ENCODE measurements at places on chromosomes 1 and 21.

DNA sequence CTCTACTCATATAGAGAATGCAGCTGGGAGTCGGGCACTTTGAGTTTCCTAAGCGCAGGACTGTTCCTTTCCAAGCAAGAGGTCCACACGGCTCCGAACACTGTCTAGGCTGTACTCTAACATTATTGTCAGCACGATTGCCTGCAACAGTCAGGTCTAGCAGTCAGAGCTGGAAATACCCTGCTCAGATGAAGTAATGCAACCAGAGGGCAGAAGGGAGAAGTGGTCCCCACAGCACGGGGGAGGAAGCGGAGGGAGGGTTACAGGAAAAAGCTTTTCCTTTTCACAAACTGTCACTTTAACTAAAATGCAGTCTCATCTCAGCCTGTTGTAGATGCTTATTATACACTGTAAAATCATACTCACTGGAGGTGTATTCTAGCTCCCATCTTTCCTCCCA lies 98.9 kb upstream of the SLC44A3 start:
- no peak for DNase-seq

DNA sequence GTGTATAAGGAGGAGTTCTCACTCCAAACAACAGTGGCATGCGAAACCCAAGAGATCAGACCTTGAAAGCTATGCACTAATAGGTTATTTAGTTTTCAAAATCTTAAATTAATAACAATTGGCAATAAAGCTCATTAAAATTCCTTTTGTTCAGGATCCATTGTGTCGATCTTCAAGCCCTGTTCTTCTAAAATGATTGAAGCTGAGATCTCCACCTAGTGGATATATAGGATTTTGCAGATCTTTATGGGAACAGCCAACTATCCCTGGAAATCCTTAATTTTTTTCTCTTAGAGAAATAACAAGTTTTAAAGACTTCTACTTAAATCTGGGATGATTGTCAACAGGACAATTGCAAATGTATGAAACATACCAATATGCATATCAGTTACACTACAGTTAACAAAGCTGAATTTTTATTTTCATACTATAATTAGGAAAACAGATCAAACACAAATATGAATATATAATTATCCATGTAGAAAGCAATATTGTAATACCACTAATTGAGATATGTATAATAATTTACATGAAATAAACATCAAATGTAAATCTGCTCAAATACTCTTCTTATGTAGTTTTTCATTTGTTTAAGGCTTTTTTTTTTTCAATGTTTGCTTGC lies 43.3 kb downstream of the LRRC53 start:
- no peak for DNase-seq

GRCh38 chr1:170993717-170994116 lies 58.4 kb downstream of the MROH9 start:
- no peak for DNase-seq

DNA sequence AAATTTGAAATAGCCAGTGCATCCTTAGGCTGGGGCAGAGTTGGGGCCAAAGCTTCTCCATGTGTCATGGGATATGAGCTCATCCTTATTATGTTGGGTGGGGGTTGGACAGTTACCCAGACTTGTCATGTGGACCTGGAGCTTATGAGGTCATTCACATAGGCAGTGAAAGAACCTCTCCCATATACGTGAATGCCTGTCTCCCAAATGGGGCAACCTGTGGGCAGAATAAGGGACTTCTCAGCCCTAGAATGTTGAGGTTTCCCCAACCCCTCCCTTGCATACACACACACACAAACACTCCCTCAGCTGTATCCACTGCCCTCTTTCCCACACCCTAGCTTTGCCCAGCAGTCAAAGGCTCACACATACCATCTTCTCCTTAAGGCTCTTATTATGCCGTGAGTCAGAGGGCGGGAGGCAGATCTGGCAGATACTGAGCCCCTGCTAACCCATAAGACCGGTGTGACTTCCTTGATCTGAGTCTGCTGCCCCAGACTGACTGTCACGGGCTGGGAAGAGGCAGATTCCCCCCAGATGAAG lies 2.3 kb upstream of the IVL start:
- DNase-seq: no peak

DNA sequence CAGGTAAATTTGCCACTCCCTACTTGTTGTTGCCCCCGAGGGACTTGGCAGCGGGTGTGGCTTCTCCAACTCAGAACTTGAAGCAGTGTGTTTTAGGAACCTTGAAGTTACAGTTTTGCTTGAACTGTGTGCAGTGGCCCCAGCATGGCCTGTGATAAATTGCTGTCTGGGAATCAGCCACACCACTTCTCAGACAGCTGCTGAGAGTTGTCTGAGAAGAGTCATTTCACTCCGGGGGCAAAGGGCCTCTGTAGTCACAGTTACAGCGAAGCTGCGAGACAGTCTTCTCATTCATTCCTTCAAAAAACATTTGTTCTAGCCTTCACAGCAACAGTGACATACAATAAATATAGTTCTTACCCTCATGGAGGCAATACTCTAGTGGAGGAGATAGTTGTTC lies 70.3 kb downstream of the PROX1 start:
- no peak for DNase-seq

- DNase-seq: no peak
Observed at GRCh38 chr1:155940993-155941844, at the start of gene RXFP4. Gene RXFP4 (plus strand): TSS chr1:155941638. CDS start chr1:155941710, 72 bp downstream.

- DNase-seq: no peak
Observed at GRCh38 chr1:196277860-196278259, 330.4 kb downstream of the KCNT2 start.

- no peak for DNase-seq
Observed at GRCh38 chr21:45592626-45593134, 50.4 kb upstream of the SLC19A1 start.

GRCh38 chr1:65179148-65179547 lies 31.1 kb downstream of the AK4 start:
- no peak for DNase-seq

GRCh38 chr1:33396188-33397124 lies 34.4 kb downstream of the PHC2 start:
- no peak for DNase-seq

GRCh38 chr1:46197964-46198811 lies at the start of gene POMGNT1:
Gene POMGNT1 (minus strand): TSS chr1:46198434. CDS start chr1:46197821, 613 bp downstream.
- DNase-seq: peak; percentile 80

- DNase-seq: no peak
Observed at GRCh38 chr1:19643121-19643520, 990 bp upstream of the NBL1 start.

Data from CD4-positive, alpha-beta T cell (primary cell).